ENCODE measurements at places on chromosomes 7 and 10.

GRCh38 chr7:81111358-81111757 is 192.5 kb upstream of the SEMA3C start:
- DNase-seq = no peak

GRCh38 chr7:93574269-93574645 is 267 bp downstream of the CALCR start:
- DNase-seq = no peak

DNA sequence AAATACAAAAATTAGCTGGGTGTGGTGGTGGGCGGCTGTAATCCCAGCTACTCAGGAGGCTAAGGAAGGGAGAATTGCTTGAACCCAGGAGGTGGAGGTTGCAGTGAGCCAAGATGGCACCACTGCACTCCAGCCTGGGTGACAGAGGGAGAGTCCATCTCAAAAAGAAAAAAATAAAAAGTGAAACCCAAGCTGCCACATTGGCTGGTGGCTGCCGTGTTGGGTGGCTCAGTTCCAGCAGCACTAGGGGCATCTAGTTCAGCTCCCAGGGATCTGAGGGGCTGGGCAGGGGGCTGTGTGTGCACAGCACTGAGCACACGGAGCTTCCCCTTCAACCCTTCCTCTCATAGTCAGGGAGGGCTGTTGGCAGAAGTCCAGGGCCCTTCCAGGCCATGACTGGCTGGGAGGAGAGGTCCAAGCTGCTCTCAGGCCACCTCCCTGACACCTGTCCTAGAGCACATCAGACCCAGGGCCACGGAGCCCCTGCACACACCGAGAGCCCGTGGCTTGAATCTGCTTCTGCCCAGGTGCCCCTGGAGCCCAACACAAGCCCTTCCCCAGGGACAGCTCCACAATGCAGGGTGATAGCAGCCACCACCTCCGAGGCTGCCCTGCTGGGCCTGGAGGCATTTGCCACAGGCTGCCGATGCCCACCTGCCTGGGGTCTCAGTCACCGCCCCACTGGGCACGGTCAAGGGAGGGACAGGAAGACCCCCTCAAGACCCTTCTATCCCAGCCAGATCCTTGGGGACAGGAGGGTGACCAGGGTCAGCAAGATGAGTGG is 47.3 kb downstream of the YKT6 start:
- no peak for DNase-seq

GRCh38 chr10:1063232-1063865 is 7.2 kb downstream of the WDR37 start:
- no peak for DNase-seq

DNA sequence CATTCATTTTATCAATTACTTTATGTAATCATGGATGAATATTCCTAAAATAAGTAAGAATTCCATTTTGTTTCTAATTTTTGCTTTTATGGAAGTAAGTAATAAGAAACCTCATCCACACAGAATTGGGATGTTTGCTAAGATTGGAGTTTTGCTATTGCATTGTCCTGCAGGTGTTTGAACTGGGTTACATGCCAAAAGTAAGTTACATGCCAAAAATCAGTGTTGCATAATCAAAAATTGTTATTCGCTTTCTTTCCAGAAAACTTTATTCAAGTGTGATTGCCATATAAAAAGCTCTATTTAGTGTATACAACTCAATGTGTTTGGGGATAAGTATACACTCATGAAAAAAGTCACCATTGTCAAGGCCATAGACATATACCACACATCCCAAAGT is 346.7 kb upstream of the PLXDC2 start:
- DNase-seq = no peak

DNA sequence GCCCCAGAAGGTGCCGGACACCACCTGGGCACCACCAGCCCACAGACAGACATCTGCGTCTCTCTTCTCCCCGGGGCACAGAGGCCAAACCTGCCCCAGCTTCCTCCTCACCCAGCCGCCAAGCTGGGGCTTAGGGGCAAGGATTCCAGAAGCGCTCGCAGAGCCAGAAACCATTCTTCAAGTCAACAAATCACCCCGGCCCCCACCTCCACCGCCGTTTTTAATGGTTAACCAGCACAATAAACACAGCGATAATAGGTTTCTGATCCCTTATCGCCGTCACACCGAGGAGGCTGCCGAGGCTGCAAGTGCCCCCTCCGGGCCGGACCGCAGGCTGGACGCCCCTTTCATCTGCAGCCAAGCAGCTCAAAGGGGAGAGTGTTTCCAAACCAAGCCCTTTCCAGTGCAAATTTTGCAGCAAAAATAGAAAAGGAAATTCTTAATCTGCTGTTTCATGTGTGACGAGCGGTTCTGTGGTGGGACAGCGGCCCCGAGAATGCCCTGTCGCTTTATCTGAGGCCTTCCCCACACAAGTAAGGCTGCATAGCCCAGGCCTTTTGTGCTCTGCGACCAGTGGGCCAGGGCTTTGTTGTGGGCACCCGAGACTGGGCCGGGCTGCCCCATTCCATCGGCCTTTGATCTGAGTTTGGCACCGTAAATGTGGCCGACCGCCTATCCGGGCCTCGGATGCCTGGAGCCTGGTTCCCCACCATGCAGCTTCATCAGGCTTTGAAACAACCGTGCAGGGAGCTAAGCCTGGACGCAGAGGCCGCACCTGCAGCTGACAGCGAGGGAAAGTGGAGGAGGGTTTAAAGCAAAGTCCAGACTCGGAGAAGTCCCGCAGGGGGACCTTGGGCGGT is 83.2 kb downstream of the FOXL3 start:
- DNase-seq = no peak

- DNase-seq = no peak
Measured at GRCh38 chr7:69756235-69756634, 158.0 kb downstream of the AUTS2 start.

DNA sequence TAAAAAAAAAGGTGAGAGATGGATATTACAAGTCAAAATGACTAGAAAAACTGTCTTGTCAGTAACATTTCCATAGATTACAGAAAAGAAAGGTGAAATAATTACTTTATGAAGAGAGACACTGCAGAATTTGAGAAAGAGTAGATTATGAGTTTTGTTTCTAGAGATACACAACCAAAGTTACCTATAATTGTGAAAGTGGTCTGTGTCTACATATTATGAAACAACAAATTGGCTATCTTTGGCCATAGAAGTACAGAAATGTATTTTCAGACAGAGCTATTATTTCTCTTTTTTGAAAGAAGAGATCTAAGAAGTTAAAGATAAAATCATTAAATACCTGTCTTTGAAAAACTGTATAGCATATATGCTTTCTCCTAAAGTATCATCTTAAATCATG is 30.1 kb downstream of the KCND2 start:
- no peak for DNase-seq

GRCh38 chr7:133861876-133862275 is 265.3 kb upstream of the LRGUK start:
- DNase-seq = no peak

GRCh38 chr7:151137791-151138152 is 29.7 kb downstream of the GBX1 start:
- no peak for DNase-seq

- no peak for DNase-seq
Measured at GRCh38 chr7:155583636-155584035, 37.3 kb upstream of the CNPY1 start.

GRCh38 chr7:41312235-41312634 is 390.7 kb downstream of the INHBA start:
- no peak for DNase-seq

DNA sequence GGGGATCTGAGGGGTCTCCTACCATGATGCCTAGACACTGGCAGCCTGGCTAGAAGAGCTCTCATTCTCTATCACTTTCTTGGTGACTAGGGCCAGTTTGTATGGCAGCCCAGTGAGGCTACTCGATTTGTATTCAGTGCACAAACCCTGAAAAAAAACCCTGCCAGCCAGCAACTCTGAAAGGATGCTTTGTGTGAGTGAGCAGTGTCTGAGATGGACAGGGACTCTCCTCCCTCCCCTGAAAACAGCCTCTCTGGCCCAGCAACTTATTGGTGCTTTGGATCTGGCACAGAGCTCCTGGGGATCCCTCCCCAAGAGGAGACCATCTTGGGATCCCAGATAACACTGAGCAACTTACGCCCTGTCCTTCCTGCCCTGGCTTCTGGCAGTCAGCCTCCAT is 10.8 kb upstream of the LRRC4 start:
- DNase-seq = no peak
